GM23248 (cell line): ENCODE measurements at places on chromosomes 7 and 10. TPM values are rescaled to one million over a fixed set of nuclear protein-coding genes. Genes with fewer than 3 reads are reported as not detected.

DNA sequence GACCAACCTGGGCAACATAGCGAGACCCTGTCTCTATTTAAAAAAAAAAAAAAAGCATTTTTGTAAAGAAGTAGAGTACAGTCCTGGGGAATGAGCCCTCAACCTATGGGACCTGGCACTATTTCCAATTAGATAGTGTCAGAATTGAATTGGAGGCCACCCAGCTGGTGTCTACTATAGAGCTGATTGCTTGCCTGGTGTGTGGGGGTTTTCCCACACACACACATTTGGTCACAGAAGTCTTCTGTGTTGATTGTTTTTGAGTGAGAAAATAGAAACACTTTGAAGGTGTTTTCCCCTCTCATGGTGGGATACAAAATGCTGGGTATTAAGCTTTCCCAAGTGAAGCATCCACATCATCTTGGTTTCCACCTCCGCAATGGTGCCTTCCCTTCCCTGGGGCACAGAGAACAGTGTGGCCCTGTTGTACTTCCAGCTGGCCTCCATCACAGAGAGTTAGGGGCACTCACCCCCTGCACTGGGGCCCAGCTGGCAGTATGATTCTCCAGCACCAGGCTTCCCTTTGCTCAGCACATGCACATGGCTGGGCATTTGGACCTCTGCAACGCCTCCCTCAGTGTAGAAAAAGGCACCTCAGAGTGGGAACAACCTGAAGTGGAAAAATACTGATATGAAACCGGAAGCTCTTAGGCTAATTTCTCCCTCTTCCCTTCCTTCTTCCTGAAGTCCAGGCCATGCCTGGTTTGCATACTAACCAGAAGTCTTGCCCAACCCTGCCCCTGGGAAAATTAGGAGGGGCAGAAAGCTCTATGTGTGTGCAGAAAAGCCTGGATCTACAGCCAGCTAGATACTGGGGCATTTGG lies 10.7 kb upstream of the NFKB2 start:
- H3K4me1 ChIP-seq, result no peaks in the 10 kb centered on the region
- H3K27me3 ChIP-seq, result no peaks in the 10 kb centered on the region
- 0 out of 2 replicates have a peak, but pooled peaks cover 4% of the 10 kb centered on the region for H3K36me3 ChIP-seq

Gene CALCR
- not detected in 2 replicates for polyA plus RNA-seq

DNA sequence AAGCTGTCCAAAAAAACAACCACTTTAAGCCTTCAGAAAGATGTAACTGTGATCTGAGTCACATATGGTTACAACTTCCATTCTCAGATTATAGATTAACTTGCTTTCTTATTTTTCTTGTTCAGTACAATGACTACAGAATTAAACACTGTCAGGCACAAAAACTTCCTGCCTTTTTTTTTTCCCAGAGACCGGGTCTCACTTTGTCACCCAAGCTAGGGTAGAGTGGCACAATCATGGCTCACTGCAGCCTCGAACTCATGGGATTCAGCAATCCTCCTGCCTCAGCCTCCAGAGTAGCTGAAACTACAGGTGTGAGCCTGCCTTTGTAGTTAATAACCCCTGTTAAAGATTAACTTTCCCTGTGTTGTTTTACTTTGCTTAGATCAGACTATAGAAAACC lies 163.2 kb downstream of the AVL9 start:
- no peak for DNase-seq
- H3K4me3 ChIP-seq, result no peak overlapping the region
- no peaks in the 10 kb centered on the region for H3K27me3 ChIP-seq
- no peak overlapping the region for H3K27ac ChIP-seq
- H3K4me1 ChIP-seq, result no peaks in the 10 kb centered on the region

GRCh38 chr7:35035511-35035961 lies 1.7 kb downstream of the DPY19L1 start:
- H3K4me1 ChIP-seq, result peaks cover 23% of the 10 kb centered on the region
- no peaks in the 10 kb centered on the region for H3K36me3 ChIP-seq
- DNase-seq, result peak; percentile 52
- H3K27me3 ChIP-seq, result no peaks in the 10 kb centered on the region
- peak overlapping the region; percentile 94 for H3K4me3 ChIP-seq
- peak overlapping the region; percentile 52; the same call in 1 of the 2 replicates for H3K27ac ChIP-seq

DNA sequence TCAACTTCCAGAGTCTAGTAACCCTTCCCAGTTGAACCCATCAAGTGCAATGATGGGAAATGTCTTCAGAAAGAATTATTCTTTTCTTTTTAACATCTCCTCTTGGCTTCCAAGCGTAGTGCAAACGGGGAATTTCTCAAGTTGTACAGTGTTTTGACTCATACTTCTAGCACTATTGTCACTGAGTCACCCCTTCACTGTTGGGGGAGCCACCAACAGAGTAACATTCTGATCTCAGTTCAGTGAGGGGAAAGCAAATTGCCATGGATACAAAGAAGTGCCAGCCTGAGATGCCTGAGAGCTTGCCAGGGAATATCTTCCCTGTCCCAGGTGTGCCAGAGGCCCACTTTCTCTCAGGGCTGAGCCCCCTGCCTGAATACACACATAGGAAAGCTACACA lies 31.0 kb downstream of the CYP3A5 start:
- no peaks in the 10 kb centered on the region for H3K4me1 ChIP-seq
- no peaks in the 10 kb centered on the region for H3K36me3 ChIP-seq
- DNase-seq, result peak; percentile 15
- no peaks in the 10 kb centered on the region for H3K27me3 ChIP-seq
- no peak overlapping the region for H3K27ac ChIP-seq

GRCh38 chr7:158865462-158865922 lies 9.1 kb downstream of the DYNC2I1 start:
- no peaks in the 10 kb centered on the region for H3K27me3 ChIP-seq
- H3K36me3 ChIP-seq, result no peaks in the 10 kb centered on the region
- H3K27ac ChIP-seq, result no peak overlapping the region
- no peak for DNase-seq

- no peak for DNase-seq
- H3K27ac ChIP-seq, result no peak overlapping the region
Observed at GRCh38 chr7:83015916-83016315, 146.8 kb downstream of the PCLO start.

DNA sequence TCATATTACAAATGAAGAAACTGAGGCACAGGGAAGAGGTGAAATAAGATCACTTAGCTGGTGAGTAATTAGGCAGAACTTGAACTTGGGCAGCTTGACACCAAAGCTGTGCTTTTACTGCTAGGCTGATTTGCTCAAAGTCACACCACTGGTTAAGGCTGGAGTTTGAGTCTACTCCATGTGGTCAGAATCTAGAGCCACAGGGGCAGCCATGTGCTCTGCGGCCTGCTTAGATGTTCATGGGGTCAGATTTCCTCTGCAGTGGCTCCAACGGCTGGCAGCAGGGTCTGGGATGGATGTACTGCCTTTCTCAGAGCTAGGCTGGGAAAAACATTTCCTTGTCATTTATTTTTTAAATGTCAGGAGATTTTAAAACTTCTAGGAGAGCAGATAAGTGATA lies 417.5 kb downstream of the KCNMA1 start:
- no peaks in the 10 kb centered on the region for H3K36me3 ChIP-seq
- no peaks in the 10 kb centered on the region for H3K27me3 ChIP-seq
- no peak for DNase-seq
- no peak overlapping the region for H3K27ac ChIP-seq
- H3K4me3 ChIP-seq, result no peak overlapping the region

GRCh38 chr7:31894308-31894707 lies 175.9 kb downstream of the PDE1C start:
- H3K4me3 ChIP-seq, result no peak overlapping the region
- H3K27ac ChIP-seq, result no peak overlapping the region
- H3K36me3 ChIP-seq, result no peaks in the 10 kb centered on the region; the same call in 1 of the 2 replicates

Gene DIP2C
- 11.8 and 13.1 TPM in 2 replicates for polyA plus RNA-seq

DNA sequence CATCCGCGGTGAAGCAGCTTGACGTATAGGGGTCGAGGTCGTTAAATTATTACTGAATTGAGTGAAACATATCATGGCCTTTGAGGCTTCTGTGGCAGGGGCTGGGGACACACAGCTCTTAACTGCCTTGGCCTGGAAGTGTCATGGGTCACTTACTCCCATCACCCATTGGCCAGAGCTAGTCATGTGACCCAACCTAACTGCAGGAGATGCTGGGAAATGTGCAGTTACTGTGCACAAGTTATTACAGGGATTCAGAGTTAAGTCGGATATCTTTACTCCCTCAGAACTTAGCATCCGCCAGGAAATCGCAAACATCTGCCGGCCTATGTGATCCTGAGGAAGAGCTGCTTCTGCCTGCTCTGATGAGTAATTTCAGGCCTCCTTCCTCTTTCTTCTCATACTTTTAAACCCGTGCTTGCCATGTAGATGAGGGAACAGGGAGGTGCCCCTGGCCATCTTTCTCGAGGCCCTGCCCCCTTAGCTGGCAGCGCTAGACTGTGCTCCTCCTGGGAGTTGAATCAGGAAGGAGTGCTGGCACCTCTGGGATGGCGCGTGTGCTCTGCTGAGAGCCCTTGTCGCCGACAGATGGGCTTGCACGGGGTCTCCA lies 203.6 kb downstream of the TCF7L2 start:
- no peaks in the 10 kb centered on the region for H3K27me3 ChIP-seq
- H3K27ac ChIP-seq, result no peak overlapping the region
- H3K4me3 ChIP-seq, result no peak overlapping the region
- peaks cover 59% of the 10 kb centered on the region for H3K36me3 ChIP-seq
